ENCODE measurements at places on chromosomes 1 and 21.

- DNase-seq: no peak
Observed at GRCh38 chr1:93566227-93566626, 115.4 kb downstream of the BCAR3 start.

GRCh38 chr1:109184687-109185086 is 29.0 kb upstream of the SARS1 start:
- no peak for DNase-seq

GRCh38 chr1:111798580-111798979 is 42.9 kb downstream of the DDX20 start:
- no peak for DNase-seq

DNA sequence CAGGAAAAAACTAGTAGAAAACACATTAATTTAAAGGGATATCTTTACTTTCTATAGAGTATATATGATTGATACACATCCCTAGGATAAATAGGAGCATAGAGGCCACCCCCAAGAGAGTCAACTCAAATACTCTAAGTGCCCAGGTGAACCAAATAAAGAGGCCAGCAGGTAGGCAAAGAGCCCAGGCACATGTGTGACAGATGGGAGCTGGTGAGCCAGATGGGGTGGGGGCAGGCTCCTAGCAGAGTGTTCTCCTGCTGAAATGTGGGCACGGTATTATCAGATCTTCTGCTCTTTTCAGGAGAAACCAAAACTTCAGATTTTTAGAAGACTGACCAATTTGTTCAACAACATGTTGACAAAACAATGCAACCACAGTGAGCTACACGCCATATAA is 333.4 kb upstream of the PKN2 start:
- DNase-seq: no peak

DNA sequence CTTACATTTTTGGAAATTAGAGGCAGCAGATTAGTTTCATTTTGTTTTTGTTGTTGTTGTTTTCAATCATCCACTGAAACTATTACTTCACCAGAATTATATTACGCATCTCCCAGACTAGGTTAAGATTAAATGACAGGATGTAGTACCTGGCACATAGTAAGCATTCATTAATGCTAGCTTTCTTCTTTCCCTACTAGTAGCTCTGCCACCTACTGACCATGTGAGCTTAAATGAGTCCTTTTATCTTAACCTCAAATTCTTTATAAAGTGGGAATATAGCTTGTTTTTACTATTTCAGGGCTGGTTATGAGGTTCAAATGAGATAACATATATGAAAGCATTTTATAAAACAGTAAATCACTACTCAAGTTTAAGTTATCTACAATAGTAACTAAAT is 10.2 kb upstream of the ASPM start:
- DNase-seq: no peak

- DNase-seq: no peak
Observed at GRCh38 chr21:44356160-44356559, 2.7 kb downstream of the TRPM2 start.

GRCh38 chr1:100476735-100477290 is 61.1 kb upstream of the GPR88 start:
- DNase-seq: no peak

DNA sequence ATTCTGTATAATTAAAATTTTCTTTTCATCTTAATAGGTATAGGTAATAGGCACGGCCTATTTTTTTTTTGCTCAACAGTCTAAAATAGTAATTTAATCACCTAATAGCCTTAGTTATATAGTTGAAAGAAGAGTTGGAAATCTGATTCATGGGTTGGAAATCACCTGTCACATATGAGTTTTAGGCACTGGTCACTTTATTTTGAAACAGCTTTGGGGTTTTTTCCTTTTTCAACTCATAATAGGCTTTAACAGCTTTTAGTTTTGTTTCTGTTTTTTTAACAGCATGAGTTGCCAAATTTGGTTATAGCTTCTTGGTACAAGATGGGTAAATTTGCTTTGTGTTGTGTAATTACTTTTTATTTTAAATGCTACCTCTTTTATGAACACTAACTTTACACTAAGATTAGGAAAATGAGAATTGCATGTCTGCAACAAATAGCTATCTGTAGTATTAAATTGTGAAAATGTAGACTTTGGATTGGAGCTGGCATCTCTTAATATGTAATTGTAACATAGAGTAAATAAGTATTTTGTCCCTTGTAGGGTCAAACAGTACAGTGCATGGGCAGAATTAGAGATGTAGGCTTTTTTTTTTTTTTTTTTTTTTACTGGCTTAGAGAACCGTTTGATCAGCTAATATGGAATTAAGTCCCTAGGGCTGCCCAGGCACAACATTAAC is 109.8 kb downstream of the OSBPL9 start:
- DNase-seq: no peak

DNA sequence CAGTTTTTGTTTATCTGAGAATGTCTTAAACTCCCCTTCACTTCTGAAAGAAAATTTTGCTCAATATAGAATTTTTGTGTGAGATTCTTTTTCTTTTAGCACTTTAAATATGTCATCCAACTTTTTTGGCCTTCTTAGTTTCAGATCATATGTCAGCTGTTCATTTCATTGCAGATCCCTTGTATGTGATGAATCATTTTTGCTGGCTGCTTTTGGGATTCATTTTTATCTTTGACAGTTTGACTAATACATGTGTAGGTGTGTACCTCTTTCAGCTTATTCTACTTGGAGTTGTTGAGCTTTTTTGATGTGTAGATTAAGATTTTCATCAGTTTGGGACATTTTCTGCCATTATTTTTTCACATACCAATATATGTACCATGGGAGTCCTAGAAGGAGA is 156.8 kb downstream of the FASLG start:
- DNase-seq: no peak

- no peak for DNase-seq
Observed at GRCh38 chr1:76727520-76727919, 139.8 kb upstream of the ST6GALNAC5 start.

DNA sequence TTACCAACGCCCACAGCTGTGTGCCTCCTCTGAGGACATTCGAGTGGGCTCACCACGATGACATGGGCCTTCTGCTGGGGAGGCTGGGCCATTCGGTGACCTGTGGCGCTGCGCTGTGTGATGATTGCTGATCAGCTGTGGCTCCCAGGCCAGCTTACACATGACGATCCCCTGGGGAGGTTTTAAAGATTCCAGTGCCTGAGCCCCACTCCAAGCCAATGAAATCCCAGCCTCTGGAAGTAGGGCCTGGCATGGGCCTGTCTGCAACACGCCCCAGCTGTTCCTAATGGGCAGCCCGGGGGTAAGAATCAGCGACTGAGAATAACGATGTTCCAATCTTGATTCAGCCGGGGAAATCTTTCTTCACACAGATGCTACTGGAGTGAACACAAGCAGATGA is 153.7 kb downstream of the KCNJ6 start:
- DNase-seq: no peak

- peak; percentile 55 for DNase-seq
Observed at GRCh38 chr21:25507522-25507921, 99.8 kb downstream of the MRPL39 start.

- DNase-seq: no peak
Observed at GRCh38 chr1:226781937-226782609, 43.0 kb upstream of the ITPKB start.

- DNase-seq: no peak
Observed at GRCh38 chr1:235766794-235767285, 99.9 kb downstream of the LYST start.

DNA sequence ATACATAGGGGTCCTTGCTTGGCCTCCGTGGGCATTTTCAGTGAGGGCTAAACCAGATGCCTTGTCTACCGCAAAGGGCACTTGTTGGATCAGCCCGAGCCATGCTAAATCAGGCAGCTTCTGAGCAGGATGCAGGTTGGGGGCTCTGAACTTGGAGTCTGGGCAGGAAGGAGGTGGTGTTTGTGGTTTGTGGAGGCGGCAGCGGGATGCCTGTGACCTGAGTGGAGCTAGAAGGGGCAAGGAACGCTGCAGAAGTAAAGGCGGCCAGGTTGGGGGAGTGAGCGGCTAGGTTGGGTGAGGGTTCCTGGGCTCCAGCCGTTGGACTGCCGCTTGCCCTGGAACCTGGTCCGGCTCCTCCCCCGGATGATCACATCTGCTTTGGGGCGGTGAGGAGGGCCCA is 183.9 kb downstream of the CAMTA1 start:
- peak; percentile 67 for DNase-seq

All from activated naive CD4-positive, alpha-beta T cell treated with anti-CD3 and anti-CD28 coated beads for 36 hours (primary cell).